ENCODE measurements at places on chromosomes 13 and 19.
A peak's percentile ranks its signal among the peaks of the same experiment; 100 is the strongest.

DNA sequence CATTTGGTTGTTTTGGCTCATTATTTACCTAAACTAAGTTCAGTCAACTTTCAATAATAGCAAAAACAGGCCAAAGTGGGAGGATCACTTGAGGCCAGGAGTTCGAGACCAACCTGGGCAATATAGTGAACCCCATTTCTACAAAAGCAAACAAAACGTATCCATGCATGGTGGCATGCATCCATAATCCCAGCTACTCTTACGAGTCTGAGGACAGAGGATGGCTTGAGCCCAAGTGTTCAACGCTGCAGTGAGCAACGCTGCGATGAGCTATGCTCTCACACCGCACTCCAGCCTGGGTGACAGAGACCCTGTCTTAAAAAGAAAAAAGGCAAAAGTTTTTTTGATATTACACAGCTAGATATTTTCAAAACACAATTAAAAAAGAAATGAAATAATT, 570.0 kb upstream of the GPC6 start:
- no peak for DNase-seq

DNA sequence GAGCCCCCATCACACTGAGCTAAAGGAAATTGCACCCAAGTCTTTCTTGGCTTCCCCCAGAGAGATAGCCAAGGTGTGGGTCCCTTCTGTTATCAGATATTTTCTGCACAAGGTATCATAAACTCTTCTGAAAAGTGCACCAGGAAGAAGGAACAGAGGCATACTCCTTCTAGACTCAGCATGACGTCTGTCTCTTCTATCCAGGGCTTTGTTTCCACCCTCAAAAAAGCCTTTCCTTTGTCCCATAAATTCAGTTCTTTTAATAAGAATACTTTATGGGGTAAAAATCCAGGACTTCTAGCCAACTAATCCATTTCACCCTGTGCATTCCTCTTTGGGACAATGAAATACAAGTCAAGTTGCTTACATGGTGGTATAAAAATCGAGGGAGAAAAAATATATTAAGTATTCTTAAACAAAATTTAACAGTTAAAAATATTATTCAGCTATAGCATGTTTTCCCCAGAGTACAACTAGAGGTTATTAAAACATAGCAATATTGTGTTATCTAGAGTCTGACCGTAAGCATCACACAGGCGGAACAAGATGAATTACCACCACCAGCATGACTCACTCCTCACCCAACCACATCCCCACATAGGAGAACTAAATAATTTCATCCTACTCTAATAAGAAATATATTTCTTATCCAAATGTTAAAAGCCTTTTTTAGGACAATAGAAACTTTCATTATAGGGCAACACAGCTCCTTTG, 79.9 kb upstream of the GPC6 start:
- no peak for DNase-seq

DNA sequence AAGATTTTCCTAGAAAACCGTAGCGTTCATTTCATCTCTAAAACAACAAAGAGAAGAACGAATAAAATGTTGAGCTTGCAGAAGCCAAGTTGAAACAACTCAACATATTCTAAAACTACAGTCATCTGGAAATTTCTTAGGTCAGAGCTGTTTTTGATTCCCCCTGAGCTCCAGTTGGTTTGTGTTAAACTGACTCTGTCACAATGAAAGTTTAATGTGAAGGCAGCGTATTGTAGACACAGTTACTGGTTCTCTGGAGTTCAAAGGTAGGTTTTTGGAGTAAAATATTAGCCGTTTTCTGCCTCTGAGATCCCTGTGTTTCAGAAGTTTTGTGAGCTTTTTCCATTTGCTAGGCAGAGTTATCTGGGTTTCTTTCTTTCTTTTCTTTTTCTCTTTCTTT, 2.2 kb downstream of the ARHGEF7 start:
- DNase-seq, result no peak

- no peak for DNase-seq
Measured at GRCh38 chr19:38011426-38011825, 104.4 kb downstream of the SIPA1L3 start.

DNA sequence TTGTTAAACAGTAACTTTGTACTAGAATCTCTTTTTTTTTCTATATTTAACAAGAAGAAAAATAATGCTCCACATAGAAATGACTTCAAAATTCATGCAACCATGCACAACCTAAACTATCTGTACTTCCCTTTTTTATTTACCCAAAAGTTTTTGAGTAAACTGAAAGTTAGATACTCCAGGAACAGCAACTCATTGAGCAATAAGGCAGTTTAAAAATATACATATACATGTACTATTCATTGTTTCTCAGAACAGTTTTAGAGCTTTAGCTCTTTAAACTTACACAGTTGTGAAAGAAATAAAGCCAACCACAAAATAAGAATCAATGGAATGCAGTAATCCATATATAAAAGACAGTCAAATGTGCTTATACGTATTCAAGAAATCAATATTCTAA, 39.2 kb downstream of the MTMR6 start:
- DNase-seq, result no peak

DNA sequence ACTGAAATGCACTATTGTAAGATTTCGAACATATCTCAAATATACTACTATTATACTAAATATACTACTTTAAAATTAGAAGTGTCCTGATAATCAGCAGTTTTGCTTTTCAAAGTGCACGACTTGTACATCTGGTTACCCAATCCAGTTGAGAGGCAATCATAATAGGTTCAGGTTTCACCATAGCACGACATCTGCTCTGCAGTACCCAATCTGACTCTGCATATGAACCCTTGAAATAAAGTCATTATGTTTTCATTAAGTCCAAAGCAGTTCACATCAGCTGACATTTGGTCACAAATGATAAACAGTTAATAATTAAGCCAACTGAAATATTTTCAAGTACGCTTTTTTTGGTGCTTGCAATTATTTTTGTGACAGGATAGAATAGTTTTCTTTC, 90.6 kb downstream of the PCDH9 start:
- no peak for DNase-seq

DNA sequence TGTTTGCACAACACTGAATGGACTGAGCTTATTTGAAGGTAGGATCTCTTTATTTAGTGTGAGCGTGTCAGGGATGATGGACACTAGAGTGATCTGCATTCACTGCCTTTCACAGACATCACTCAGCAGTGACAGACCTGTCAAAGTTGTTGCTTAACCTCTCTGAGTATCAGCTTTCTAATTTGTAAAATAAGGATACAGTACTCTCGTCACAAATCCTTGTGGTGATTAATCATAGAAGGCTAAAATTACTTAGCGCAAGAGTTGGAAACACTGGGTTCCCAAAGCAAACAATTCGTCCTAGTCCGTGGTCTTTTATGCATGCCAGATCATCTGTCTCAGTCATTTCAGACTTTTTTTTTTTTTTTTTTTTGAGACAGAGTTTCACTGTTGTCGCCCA, 16.6 kb downstream of the CARD8 start:
- no peak for DNase-seq

DNA sequence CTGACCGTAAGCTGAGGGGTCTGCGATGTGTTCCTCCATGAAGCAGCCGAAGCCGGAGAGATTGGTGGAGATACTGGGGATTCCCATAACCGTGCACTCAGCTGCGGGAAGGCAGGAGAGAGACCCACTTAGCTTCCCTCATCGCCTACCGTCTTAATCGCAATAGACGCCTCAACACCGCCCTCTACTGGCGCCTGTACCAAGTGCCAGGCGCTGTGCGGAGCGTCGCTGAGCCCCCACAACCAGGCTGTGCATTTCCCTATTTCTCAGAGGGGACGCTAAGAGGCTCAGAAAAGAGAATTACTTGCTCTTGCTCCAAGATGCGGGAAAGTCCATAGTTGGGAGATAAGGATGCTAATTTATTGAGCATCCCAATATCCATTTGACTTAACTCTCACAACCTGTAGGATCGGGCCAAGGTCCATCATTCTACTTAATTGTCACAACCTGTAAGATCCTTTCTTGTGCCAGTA, 5.8 kb downstream of the FTL start:
- DNase-seq, result peak; percentile 79

- DNase-seq, result no peak
Measured at GRCh38 chr13:99686157-99686572, 184.9 kb downstream of the TM9SF2 start.

DNA sequence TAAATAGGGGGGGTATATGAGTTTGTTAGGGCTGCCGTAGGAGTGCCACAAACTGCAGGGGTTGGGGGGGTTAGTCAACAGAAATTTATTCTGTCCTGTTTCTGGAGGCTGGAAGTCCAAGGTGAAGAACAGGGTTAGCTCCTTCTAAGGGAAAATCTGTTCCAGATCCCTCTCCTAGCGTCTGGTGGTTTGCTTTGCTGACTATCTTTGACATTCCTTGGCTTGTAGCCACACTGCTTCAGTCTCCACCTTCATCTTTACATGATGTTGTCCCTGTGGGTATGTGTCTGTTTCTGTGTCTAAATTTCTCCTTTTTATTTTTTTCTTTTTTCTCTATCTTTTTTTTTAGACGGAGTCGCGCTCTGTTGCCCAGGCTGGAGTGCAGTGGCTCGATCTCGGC, 8.1 kb upstream of the ICAM1 start:
- DNase-seq, result no peak

- DNase-seq, result no peak
Measured at GRCh38 chr19:6220385-6221191, 59.2 kb downstream of the MLLT1 start.

DNA sequence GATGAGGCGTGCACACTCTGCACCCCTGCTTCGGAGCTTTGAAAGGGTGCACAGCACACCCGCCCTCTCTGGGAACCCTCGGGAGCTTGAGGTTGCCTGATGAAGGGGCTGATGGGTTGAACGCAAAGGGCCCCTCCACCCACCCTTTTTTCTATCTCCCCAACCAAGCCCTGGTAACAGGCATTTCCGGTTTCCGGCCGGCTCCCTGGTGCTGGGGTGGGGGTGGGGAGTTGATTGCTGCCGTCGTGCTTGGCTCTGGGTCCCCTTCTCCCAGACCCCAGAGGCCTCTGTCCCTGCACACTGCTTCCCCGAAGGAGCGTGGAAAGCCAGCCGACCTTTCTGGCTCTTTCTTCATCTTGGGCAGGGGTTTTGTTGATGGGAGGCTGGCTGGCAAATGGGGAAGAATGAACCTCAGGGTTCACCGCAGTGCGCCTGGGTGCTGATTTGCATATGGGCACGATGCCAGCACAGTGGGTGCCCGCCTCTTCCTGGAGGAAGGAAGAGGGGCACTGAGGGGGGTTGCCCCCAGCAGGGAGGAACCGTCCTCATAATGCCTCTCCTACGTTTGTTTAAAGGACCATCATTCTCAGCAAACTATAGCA, 29.1 kb downstream of the VAV1 start:
- peak; percentile 94 for DNase-seq

DNA sequence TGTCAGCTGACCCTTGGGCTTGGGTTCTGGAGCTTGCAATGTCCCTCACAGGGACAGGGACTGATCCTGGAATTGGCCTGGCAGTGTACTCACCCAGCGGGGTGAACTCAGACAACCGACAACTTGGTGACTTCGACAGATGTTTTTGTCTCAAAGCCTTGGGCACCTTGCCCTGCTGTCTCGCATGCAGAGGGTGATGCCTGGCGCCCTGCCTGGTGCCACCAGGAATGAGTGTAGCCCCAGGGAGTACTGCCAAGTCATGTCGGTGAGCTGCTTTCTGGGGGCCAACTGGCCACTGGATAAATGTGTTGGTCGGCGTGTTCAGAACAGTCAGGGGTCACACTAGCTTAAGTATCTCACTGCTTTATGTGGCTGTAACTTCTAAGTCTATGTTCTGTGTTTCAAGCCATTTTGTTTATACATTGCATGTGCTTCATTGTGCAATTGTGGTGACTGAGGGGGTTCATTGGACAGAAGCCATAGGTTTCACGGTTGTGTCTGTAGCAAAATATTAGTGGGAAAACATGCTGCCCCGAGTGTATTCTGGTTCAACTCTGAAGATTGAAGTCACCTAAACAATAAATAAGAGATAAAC, 96.3 kb upstream of the TNFSF11 start:
- DNase-seq, result no peak

DNA sequence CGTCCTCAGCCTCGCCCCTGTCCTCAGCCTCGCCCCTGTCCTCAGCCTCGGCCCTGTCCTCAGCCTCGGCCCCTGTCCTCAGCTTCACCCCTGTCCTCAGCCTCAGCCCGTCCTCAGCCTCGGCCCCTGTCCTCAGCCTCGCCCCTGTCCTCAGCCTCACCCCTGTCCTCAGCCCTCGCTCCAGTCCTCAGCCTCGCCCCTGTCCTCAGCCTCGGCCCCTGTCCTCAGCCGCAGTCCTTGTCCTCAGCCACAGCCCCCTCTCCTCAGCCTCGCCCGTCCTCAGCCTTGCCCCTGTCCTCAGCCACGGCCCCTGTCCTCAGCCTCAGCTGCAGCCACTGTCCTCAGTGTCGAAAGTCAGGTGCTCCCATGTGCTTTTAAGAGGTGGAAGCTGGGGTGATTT, 10.5 kb downstream of the C13orf46 start:
- no peak for DNase-seq

GRCh38 chr13:113969973-113970611, 3.8 kb downstream of the C13orf46 start:
- DNase-seq, result no peak

DNA sequence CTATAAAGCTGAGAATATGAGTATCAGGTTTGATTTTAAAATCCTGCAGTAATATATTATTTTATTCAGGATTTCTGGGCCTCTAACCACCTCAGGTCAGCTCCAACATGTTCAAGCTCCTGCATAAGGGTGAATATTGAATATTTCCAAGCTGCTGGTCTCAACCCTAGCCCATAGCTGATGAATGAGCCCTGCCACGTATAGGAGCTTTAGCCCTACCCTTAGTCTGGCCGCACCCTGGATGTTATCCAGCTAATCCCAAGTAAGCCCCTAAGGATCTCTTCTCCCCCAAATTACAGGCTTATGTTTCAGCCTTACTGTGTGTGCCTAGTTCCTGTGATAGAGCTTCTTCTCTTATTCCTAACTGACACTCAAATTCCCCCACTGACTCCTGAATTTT, 240.6 kb downstream of the KCTD12 start:
- DNase-seq, result no peak

GRCh38 chr13:110464556-110465333, 96.8 kb downstream of the RAB20 start:
- no peak for DNase-seq

DNA sequence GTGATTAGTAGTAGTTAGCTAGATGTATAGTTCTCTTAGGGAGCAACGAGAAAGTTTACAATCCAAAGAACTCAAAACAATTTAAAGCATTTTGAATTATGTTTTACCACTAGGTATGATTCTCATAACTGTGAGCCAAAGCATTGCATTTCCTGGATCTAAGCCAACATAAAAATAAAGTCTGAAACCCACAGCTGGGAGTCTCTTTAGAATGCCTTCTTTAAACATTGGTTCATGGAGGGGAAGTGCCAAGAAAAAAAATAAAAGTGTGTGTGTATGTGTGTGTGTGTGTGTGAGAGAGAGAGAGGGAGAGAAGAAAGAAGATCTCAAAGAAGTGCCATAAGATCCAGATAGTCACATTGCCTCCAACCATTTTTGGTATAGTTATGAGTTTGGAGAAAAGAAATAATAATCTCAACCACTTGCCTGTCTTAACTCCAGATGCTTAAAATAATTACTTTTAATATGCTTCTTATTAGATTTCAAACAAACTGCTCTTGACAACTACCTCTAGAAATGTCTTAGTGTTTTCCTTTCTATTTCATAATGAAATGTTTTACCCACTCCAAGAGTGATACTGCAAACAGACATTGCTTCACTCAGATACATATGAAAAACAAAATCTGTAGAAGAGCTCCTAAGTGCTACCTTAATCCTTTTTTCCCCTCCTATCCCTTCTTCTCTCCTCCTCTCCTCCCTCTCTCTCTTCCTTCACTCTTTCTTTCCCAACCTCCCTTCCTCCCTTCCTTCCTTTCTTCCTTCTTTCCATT, 554.1 kb downstream of the KCTD12 start:
- no peak for DNase-seq
